ENCODE measurements at places on chromosomes 3 and 15.
A peak's percentile ranks its signal among the peaks of the same experiment; 100 is the strongest.

DNA sequence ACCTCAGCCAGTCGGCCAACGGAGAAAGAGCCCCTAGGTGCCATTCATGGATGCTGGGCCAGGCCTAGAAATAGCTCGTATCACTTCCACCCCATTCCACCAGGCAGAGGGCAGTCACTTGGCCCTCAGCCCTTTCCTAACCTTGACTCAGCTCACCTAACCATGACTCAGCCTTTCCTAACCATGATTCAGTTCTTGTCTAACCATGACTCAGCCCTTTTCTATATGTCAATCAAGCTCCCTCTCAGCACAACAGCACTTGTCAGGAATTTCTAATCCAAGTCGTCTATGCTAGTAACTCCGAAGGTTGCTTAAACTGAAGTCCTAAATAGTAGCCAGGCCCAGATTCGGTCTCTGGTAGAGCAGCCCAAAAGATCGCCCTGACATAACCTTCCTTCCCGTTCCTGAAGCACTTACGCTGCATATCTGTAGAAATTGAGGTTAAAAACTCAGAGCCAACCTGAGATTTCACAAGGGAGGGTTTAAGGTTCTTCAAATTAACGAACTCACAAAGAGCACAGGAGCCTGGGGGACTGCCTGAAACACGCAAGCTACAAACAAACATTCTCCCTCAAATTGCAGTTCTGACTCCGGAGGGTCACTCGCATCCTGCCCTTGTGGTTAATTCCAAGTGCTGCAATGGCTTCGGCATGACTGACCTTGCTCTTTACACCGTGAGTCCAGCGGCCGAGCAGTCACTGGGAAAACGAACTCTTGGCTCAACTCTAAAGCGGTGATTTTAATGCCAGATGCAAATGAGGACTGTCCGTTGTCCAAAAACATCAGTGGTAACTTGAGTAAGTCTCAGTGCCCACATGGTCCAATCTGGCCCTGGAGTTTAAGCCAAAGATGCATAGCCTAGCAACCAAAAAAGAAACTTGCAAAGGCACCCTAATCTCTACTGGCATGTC is 99.9 kb downstream of the ADAMTS17 start:
- no peak for DNase-seq
- H3K27ac ChIP-seq, result no peak overlapping the region
- H3K4me3 ChIP-seq, result no peak overlapping the region
- no peaks in the 10 kb centered on the region for H3K36me3 ChIP-seq
- peaks cover 2% of the 10 kb centered on the region for H3K4me1 ChIP-seq

DNA sequence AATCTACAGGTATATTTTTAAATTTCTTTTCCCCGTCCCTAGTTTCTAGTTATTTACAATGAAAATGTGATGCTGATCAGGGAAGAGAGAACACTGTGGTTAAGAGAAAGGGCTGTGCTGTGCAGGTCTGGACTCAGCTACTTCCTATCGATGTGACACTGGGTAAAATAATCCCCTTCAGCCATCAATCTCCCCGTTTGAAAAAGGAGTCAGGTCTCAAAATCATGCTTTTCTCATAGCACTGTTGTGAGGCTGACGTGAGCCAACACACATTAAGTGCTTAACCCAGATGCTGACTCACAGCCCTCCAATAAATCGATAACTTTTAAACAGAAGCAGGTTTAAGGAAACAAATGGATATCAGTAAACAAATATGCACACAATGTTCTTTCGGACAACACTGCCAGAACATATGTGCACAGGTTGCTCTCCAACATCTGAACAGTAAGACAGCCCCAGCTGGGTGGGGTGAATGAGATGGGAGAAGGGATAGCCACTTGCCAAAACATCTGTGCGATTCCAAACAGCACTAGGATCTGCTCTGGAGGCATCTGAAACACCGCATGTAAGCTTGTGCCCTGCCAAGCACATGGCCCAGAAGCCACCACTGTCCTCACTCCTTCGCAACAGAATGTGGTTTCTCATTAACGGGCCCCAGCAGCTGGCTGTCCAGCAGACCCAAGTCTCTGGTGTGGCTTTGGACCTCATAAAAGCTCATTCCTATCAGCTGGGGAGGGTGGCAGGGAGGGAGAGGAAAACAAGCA is 143.2 kb upstream of the PRICKLE2 start:
- H3K27me3 ChIP-seq, result no peaks in the 10 kb centered on the region
- H3K4me1 ChIP-seq, result no peaks in the 10 kb centered on the region
- peak; percentile 38 for DNase-seq
- no peak overlapping the region for H3K4me3 ChIP-seq

GRCh38 chr3:191269289-191270085 is 59.7 kb upstream of the CCDC50 start:
- no peak for DNase-seq
- H3K4me3 ChIP-seq, result no peak overlapping the region

- peaks cover 2% of the 10 kb centered on the region for H3K4me1 ChIP-seq
Measured at GRCh38 chr3:167251678-167252077, 128.4 kb downstream of the ZBBX start.
